ENCODE measurements at places on chromosomes 1 and 21. TPM values are rescaled to one million over a fixed set of nuclear protein-coding genes. Genes with fewer than 3 reads are reported as not detected.

DNA sequence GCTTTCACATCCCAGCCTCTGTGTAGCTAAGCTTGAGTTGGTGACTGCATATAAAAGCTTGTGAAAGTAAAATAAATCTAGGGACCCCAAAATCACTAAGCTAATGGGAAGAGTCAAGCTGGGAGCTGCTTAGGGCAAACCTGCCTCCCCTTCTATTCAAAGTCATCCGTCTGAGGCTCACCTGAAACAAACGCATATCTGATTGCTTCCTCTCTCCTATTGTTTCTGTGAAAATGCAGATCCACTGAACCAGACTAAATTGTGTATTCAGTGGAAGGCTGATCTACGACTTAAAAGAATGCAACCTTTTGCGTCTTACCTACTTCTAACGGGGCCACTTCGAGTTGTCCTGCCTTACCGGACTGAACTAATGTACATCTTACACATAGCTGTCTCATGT, 70.3 kb downstream of the LTN1 start:
- no peak for DNase-seq

DNA sequence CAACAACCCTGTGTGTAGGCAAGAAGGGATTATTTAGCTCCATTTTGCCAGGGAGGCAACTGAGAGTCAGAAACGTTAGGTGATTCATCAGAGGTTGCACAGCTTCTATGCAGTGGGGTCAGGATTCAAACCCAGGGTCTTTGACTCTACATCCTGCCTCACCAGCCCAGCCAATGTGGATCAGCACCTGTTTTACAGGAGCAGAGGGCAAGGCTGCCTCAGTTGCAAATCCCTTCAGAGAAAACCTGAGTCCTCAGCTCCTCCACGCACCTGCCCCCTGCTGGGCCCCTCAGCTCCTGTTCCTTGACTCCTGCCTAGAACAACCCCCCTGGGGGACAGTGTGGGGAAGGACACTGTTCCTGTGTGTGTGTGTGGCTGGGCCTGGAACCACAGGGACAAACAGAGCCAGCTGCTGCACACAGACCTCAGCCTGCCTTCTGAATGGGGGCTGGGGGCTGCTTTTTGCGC, 61.6 kb downstream of the LRRN2 start:
- no peak for DNase-seq

- DNase-seq = no peak
Observed at GRCh38 chr1:11483581-11484320, 4.8 kb downstream of the DISP3 start.

The VHLL gene
- not detected for total RNA-seq

The GJA5 gene
- total RNA-seq = 14.6 TPM

DNA sequence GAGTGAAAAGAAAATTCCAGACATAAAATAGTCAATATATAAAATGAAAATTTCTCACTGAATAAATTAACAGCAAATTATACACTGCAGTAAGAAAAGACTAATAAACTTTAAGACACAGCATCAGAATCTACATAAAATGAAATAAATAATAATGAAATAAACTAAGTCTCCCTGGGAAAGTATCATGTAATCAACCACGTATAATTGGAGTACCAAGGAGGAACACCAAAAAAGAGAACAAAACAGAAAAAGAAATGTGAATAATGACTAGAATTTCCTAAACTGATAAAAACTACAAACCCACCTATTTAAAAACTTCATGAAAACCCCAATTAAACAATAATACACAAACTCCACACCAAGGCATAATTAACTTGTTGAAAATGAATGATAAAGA, 43.6 kb downstream of the SASS6 start:
- DNase-seq = no peak

DNA sequence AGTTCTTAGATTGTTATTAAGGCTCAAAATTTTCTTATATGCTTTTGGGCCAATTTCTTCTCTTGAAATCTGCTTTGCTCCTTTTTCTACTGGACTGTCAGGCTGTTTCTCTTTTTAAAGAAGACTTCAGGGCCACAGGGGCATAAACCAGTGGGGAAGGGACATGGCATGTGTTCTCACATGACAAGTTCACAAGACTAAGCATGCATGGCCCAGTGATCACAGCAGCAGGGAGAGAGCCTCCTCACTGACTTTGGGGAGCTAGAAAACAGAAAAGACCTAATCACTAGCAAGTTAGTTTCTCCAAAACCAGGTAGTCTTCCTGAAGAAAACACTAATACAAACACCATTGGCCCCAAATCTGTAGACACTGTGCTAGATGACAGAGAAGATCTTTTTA, 64.8 kb downstream of the RAB3GAP2 start:
- no peak for DNase-seq

DNA sequence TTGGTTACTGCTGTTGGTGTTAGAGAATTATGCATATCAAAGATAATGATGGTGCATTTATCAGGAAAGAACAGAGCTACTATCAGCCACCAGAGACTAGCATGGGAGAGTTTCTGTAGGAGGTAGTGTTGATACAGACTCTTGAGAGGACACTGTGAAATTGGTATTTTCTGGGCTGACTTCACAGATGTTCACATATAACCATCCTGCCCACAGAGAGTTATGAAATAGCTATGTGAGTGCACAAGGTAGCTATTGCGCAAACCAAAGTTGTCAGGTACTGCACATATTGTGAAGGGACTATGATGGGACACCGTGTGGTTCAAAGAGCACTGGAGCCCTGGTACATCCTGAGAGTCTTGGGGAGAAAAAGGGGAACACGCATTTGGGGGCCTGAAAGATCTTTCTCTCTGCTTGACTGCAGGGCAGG, 1.4 kb upstream of the TLCD4 start:
- no peak for DNase-seq

The TNNI3K gene
- 4.2 TPM for total RNA-seq

DNA sequence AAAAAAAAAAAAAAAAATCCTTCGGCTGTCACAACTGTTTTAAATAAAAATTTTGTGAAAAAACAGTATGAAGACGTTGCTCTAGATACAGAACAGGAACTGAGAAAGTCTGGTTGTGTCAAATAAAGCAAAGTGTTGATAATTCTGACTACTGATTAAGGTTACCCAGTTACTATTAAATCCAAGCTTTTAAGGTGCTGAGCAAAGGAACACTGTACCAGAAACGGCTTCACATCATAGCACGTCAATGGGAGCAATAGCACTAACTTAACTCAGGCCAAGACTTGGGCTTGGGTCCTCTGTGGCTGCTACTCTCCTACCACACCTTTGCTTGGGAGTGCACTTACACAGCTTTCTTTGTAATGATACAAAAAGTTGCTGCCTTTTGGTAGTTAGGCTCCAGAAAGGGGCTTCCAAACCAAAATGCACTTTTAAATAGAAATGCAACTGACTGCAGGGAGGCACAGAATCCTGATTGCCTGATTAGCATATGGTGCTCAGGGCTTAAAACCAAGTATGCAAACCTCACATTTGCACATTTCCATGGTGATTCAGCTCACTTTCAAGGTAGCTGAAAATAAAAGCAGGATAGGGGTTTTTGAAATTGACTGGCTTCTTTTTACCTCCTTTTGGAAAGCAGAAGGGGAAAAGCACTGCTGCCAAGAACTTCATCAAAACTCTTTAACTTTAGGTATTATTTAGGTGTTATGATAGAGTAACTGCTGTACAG, 6.3 kb downstream of the MCL1 start:
- DNase-seq = no peak
